Brain microvascular endothelial cell (primary cell): ENCODE measurements at places on chromosomes 2 and 18.

DNA sequence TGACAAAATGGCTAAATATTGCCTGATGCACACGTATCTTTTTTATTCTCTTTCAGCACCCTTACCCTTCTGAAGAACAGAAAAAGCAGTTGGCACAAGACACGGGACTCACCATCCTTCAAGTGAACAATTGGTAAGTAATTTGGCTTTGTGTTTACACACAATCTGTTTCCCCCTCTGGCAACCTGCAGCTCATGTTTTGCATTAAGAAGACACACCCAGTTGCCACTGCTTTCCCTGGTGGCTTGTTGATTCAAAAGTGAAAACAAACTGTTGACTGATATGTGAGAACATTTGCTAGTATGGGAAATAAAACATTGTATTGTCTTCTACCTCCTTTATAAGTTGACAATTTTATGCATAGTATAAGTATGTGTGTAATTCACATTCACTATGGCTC is 113.0 kb downstream of the MEIS1 start:
- DNase-seq: no peak

DNA sequence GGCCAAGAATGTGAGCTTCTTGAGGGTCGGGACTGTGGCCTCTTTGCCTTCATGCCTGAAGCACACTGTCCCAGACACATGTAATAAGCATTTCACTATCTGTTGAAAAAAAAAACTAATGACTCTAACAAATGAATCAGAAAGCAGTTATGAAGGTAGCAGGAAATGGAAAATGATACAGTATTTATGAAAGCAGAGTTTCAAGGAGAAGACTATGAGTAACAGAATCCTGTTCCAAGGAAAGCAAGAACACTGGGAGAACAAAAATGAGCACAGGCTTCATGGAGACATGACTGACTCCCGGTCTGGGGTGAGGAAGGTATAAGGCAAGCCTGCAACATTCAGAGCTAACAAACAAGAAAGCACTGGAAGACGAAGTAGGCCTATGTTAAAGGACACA is 190.8 kb downstream of the RNF152 start:
- DNase-seq: peak; percentile 49

GRCh38 chr18:28529644-28530043 is 352.7 kb upstream of the CDH2 start:
- no peak for DNase-seq

DNA sequence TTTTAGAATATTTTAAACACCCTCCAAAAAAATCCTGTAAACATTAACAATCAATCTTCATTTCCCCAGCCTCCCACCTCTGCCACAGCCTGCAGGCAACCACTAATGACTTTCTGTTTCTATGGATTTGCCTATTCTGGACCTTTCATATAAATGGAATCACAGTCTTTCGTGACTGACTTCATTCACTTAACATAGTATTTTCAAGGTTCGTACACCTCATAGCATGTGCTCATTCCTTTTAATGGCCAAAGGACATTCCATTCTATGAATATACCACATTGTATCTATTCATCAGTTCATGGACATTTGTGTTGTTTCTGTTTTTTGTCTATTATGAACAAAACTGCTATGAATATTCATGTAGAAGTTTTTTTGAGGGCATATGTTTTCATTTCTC is 48.5 kb downstream of the NAT8 start:
- no peak for DNase-seq

DNA sequence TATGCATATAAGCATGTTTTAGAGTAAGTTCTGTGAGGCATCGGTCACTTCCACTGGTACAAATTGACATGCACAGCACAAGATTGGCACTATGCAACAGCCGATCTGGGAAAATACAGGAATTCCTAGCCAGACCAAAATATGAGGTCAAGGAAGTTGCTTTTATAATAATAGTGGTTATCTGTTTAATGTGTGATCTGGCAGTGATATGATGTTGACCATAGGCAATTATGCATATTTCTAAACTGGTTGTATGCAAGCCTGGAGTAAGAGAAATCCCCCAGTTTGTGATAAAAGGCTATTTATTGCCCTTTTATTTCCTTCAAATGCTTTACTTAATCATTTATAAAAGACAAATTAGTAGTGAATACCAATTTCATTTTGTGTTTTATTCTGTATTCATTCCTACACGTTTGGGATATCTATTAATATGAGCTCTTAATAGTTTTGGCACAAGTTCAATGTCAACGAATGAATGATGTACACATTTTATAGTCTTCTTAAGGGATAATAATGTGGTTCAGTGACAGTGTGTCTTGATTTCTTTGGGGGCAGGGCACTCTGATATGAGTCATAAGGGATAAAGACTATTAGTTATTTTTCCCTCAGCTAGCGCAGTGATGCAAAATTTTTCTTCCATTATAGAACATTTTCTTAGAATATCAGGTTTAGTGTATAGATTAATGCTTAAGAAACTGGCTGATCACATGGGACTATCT is 34.7 kb upstream of the ZEB2 start:
- peak; percentile 25 for DNase-seq

- DNase-seq: no peak
These were observed 40.0 kb upstream of the CYBRD1 start for GRCh38 chr2:171482308-171482707.

DNA sequence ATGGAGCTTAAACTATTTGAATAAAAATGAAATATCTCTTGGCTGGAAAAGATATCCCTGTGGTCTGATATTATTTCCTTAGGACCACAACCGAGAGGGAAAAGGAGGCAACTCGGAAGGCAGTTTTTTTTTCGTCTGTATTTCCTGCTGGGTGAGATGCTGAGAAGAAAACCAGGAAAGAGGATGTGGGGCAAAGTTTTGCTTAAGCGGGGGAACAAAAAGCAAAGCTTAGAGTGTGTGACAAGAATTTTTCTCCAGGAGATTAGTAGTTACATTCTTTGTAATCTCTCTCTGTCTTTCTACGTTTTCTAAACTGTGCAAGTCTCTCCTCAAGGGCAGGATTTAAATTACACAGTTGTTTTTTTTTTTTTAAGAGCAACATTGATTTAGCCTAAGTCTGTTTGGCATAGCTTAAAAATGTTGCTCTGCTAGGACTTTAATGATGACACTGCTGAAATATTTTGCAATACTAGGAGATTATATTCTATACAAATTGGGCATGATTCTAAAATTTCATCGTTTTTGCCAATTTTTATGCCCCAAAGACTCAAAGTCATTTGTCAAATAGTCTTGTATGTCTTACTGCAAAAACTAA is 258.5 kb downstream of the KCNS3 start:
- DNase-seq: no peak

DNA sequence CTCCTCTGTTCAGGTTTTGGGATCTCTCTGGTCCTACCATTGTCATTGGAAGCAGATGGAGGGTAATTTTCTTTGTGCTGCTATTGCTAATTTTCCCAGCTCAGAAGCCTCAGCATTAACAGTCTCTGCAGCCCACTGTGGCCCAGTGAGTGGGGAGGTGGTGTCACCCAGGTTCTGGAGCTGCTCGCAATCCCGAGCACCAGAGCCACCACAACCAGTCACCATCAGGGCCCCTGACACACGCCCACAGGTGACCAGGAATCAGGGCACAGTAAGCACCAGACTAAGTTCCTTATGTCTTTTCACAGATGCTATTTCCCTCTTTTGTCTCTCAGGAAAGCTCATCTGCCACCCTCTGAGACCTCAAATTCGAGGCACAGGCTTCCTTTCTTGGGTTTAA is 87.9 kb downstream of the SEPTIN10 start:
- DNase-seq: no peak

- no peak for DNase-seq
These were observed at the start of gene GALNT13 for GRCh38 chr2:153871231-153872221. Gene GALNT13, plus strand, starts transcription at chr2:153871922.

- no peak for DNase-seq
These were observed 127.8 kb downstream of the AGPS start for GRCh38 chr2:177520324-177520723.

GRCh38 chr18:59765343-59765742 is 68.1 kb upstream of the CCBE1 start:
- DNase-seq: no peak

GRCh38 chr18:75467281-75467795 is 39.8 kb upstream of the SMIM21 start:
- DNase-seq: no peak

DNA sequence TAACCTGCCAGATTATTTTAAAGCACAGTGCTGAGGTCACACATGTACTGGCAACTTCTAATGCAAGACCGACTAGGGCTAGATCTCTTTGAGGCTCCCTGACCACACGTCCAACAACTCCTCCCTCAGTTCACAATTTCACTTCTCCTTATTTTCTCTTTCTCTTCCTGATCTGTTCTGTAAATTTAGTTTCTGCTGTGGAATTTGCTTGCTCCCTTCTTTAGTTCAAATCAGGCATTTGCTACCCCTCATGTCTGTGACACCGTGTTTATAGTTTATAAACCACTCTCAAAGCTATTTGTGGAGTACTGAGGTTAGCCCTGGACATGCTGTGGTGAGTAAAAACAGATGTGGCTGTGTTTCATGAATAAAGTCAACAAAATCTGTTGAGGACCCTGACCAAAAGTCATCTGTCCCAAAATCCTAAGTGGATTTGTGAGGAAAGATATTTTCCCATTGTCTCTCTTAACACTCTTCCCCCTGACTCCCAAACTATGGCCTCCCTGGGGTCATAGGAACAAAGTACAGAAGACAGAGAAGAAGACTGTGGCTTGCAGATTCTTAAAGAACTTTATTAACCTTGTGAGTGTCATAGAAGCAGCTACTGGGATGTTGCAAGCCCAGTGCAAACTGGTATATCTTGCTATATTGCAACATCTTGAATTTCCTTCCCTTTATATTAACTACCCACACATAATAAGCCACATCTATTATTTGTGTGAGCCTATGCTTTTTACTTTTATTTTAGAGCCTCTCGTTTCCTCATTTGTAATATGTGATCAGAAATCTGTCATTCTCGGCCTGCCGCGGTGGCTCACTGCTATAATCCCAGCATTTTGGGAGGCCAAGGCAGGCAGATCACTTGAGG is 3.5 kb upstream of the NAGK start:
- no peak for DNase-seq

DNA sequence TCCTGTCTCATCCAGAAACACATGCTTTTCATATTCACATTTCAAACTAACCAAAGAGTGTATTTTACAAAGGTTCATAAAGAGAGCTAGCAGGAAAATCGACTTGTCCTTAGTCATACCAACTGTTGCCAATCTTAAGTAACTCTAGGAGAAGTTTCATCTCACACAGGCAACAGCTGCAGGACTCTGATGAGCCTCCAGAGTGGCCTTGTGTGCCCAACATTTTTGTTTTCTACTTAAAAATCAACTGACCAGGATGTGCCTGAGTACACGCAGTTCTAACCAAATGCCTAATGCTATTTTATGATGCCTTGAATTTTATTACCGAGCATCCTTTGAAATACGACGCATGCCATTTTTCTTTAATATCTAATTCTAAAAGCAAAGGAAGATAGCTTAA is 595.9 kb upstream of the LRRTM4 start:
- DNase-seq: no peak

- no peak for DNase-seq
These were observed 1.7 kb upstream of the POU3F3 start for GRCh38 chr2:104852090-104852666.

- peak; percentile 78 for DNase-seq
These were observed 173.5 kb downstream of the FMNL2 start for GRCh38 chr2:152508446-152508845.

- DNase-seq: peak; percentile 76
These were observed 290.3 kb downstream of the TRIB2 start for GRCh38 chr2:13006829-13007717.

- DNase-seq: no peak
These were observed 173.5 kb downstream of the ATAD2B start for GRCh38 chr2:23753291-23754010.

- DNase-seq: no peak
These were observed 2.9 kb downstream of the TBR1 start for GRCh38 chr2:161418715-161419637.

GRCh38 chr18:77648411-77648810 is 398.8 kb downstream of the GALR1 start:
- no peak for DNase-seq

GRCh38 chr2:71974846-71975245 is 172.8 kb downstream of the CYP26B1 start:
- no peak for DNase-seq
